ENCODE measurements at places on chromosomes 2 and 18.
A peak's percentile ranks its signal among the peaks of the same experiment; 100 is the strongest.

DNA sequence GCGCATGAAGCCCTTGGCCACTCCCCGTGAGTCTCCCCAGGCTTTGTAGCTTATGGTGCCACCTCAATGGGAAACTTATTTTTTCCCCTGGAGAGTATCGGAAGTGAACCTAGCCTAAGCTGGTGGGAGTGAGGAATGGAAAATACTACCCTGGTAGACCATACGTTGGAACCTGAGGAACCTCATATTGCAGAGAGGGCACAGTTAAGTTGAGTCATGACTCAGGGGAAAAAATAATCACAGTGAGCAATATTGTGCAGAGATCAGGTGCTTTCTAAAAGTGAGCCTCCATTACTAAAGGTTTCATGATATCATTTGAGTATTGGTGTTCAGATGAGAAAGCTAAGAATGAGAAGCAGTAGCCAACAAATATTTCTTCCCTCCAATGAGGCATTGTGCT, 360.5 kb upstream of the NT5C1B start:
- H3K27me3 ChIP-seq, result no peaks in the 10 kb centered on the region
- no peak overlapping the region for H3K4me3 ChIP-seq
- no peaks in the 10 kb centered on the region for H3K36me3 ChIP-seq
- no peak overlapping the region for H3K27ac ChIP-seq

DNA sequence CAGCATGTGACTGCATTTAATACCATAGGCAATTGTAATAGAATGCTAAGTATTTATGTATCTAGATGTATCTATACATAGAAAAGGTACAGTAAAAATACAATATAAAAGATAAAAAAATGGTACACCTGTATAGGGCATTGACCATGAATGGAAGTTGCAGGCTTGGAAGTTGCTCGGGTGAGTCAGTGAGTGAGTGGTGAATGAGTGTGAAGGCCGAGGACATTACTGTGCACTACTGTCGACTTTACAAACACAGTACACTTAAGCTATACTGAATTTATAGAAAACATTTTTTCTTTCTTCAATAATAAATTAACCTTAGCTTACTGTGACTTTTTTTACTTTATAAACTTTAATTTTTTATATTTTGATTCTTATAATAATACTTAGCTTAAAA, 8.9 kb downstream of the DIS3L2 start:
- H3K4me1 ChIP-seq, result no peaks in the 10 kb centered on the region
- H3K4me3 ChIP-seq, result no peak overlapping the region
- H3K27ac ChIP-seq, result no peak overlapping the region
- H3K27me3 ChIP-seq, result no peaks in the 10 kb centered on the region
- H3K36me3 ChIP-seq, result no peaks in the 10 kb centered on the region
- DNase-seq, result no peak

GRCh38 chr2:233331536-233331935, 22.8 kb upstream of the DGKD start:
- H3K36me3 ChIP-seq, result no peaks in the 10 kb centered on the region
- H3K4me1 ChIP-seq, result no peaks in the 10 kb centered on the region
- no peak overlapping the region for H3K4me3 ChIP-seq
- peak; percentile 43 for DNase-seq

- peaks cover 16% of the 10 kb centered on the region for H3K4me1 ChIP-seq
- no peaks in the 10 kb centered on the region for H3K27me3 ChIP-seq
- peak; percentile 76 for DNase-seq
- peak overlapping the region; percentile 59 for H3K27ac ChIP-seq
Measured at GRCh38 chr2:201980389-201980821, 53.2 kb upstream of the FZD7 start.

DNA sequence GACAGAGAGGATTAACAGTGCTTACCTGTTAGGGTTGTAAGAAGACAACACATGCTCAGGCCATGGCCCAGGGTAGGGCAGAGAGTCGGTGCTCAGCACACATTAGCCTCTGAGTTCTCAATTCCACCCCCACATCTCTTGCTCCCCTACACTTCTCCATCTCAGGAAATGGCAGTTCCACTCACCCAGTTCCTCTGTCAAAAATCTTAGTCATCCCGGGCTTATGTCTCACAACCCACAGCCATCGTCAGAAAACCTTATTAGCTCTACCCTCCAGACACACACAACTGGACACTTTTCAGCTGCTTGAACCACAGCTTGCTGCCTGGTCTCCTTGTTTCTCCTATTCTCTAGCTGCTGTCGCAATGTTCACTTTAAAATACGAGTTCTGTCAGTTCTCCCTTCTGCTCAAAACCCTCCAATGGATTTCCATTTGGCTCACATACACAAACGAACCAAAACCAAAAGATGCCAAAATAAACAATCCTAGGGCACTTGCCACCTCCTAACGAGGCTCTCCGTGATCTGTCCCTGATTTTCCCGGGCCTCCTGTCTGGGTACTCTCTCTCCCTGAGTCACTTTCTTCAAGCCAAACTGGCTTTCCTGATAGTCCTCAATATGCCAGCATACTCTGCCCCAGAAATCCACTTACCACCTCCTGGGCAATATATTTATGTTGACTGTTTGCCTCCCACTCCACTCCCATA, 89.7 kb downstream of the KCTD1 start:
- no peaks in the 10 kb centered on the region for H3K36me3 ChIP-seq
- peak overlapping the region; percentile 73 for H3K27ac ChIP-seq
- H3K4me3 ChIP-seq, result no peak overlapping the region

- DNase-seq, result no peak
- no peaks in the 10 kb centered on the region for H3K4me1 ChIP-seq
- H3K27me3 ChIP-seq, result no peaks in the 10 kb centered on the region
- H3K36me3 ChIP-seq, result no peaks in the 10 kb centered on the region
Measured at GRCh38 chr18:40058811-40059570, 1896.0 kb upstream of the PIK3C3 start.

GRCh38 chr2:75035444-75036353, 77.3 kb downstream of the POLE4 start:
- no peaks in the 10 kb centered on the region for H3K4me1 ChIP-seq
- no peaks in the 10 kb centered on the region for H3K27me3 ChIP-seq
- no peak overlapping the region for H3K4me3 ChIP-seq
- no peaks in the 10 kb centered on the region for H3K36me3 ChIP-seq

DNA sequence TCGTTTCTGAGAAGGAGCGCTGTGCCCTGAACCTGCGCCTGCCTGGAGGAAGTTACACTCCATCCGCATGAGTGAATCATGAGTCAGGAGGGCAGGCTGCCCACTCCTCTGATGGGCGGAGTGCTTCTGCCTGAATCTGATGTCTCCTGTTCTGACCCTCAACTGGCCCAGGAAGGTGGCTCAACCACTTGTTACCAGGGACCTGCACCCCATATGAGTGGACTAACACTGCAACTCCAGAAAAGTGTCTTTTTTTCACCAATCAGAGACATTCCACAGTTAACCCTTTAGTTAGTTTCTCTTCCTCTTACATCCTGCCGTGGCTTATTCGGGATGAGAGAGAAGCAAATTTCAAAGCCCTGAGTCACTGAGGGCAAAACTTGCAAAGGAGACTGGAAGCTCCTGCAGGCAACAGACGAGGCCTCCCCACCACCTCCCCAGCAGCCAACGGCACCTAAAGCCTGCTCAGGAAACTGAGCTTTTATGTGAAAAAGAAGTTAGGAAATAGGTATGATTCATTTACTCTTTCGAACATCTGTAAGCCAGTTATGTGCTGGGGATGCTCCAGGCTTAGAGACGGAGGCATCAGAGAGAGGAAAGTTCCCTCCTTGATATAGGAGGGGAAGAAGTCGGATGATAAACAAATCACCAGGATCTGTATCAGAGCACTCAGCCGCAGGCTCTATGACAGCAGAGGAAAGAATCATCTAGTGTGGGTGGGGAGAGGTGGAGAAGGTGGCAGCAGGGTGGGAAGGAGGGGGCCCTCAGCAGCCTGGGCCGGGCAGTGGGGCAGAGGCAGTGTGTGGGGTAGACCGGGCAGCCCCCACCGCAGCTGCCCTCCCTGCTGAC, 30.9 kb downstream of the MBP start:
- peak overlapping the region; percentile 93 for H3K27ac ChIP-seq
- DNase-seq, result no peak
- H3K4me3 ChIP-seq, result no peak overlapping the region
- H3K36me3 ChIP-seq, result no peaks in the 10 kb centered on the region
- no peaks in the 10 kb centered on the region for H3K27me3 ChIP-seq

GRCh38 chr2:150081775-150082481, 405.5 kb downstream of the RND3 start:
- no peaks in the 10 kb centered on the region for H3K36me3 ChIP-seq
- H3K27me3 ChIP-seq, result no peaks in the 10 kb centered on the region
- H3K4me3 ChIP-seq, result no peak overlapping the region
- H3K4me1 ChIP-seq, result no peaks in the 10 kb centered on the region

- DNase-seq, result no peak
- H3K36me3 ChIP-seq, result no peaks in the 10 kb centered on the region
- H3K27me3 ChIP-seq, result no peaks in the 10 kb centered on the region
- H3K27ac ChIP-seq, result no peak overlapping the region
- no peak overlapping the region for H3K4me3 ChIP-seq
Measured at GRCh38 chr2:66569321-66569851, 134.5 kb downstream of the MEIS1 start.

- no peaks in the 10 kb centered on the region for H3K27me3 ChIP-seq
- H3K4me1 ChIP-seq, result no peaks in the 10 kb centered on the region
- no peak overlapping the region for H3K27ac ChIP-seq
- H3K4me3 ChIP-seq, result no peak overlapping the region
- DNase-seq, result no peak
Measured at GRCh38 chr2:161681046-161681445, 56.8 kb downstream of the SLC4A10 start.

- peak overlapping the region; percentile 99 for H3K27ac ChIP-seq
- peak; percentile 68 for DNase-seq
- H3K4me3 ChIP-seq, result peak overlapping the region; percentile 96
- H3K27me3 ChIP-seq, result no peaks in the 10 kb centered on the region
- no peaks in the 10 kb centered on the region for H3K4me1 ChIP-seq
Measured at GRCh38 chr18:12308386-12309100, 502 bp downstream of the TUBB6 start.

- no peak overlapping the region for H3K4me3 ChIP-seq
- H3K4me1 ChIP-seq, result no peaks in the 10 kb centered on the region
- no peaks in the 10 kb centered on the region for H3K27me3 ChIP-seq
- no peaks in the 10 kb centered on the region for H3K36me3 ChIP-seq
- no peak overlapping the region for H3K27ac ChIP-seq
Measured at GRCh38 chr2:162581959-162582798, 238.2 kb downstream of the GCA start.

DNA sequence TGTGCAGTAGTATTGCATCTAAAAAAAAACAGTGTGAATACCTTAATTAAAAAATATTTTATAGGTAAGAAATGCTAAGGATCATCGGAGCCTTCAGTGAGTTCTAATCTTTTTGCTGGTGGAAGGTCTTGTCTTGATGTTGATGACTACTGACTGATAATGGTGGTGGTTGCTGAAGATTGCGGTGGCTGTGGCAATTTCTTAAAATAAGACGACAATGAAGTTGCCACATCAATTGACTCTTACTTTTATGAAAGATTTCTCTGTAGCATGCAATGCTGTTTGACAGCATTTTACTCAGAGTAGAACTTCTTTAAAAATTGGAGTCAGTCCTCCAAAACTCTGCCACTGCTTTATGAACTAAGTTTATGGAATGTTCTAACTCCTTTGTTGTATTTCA, 36.2 kb downstream of the GLS start:
- H3K36me3 ChIP-seq, result peaks cover 3% of the 10 kb centered on the region
- no peaks in the 10 kb centered on the region for H3K4me1 ChIP-seq
- DNase-seq, result no peak
- H3K27me3 ChIP-seq, result no peaks in the 10 kb centered on the region
- no peak overlapping the region for H3K27ac ChIP-seq

DNA sequence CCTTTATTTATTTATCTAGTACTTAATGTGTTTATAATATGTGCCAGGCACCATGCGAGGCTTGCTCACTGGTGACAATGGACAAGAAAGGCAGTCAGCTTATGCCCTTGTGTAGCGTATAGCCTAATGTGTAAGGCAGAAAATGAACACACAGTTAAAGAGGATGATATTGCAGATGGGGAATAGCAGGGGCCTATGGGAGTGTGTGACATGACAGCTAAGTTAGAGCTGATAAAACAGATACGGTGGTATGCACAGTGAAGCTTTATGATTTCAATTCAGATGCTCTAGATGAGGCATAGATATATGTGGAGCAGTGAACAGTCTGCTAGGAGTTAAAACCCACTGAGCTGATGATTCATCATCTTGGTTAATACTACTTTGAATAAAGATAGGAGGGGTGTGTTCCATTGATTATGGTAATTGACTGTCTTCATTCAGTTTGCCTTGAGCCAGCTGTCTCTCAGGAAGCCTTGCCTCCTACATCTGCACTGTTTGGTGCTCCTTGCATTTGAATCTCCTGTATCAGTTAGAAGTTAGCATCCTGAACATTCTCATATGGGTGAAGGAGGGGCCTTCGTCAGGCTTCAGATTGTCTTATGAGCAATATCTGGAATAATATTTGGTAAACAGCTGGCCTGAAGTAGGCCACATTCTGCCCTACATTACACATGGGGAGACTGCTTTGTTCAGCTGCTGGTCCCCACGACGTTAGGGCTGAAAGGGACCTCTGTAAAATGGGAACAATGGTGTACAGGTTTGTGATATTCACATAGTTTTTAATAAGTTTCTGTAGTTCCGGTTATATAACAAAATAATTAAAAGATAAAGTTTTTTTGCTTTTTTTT, 13.2 kb downstream of the MAP4K4 start:
- H3K36me3 ChIP-seq, result no peaks in the 10 kb centered on the region
- H3K4me1 ChIP-seq, result no peaks in the 10 kb centered on the region
- DNase-seq, result no peak
- H3K27me3 ChIP-seq, result no peaks in the 10 kb centered on the region
- H3K4me3 ChIP-seq, result no peak overlapping the region
- H3K27ac ChIP-seq, result peak overlapping the region; percentile 23

DNA sequence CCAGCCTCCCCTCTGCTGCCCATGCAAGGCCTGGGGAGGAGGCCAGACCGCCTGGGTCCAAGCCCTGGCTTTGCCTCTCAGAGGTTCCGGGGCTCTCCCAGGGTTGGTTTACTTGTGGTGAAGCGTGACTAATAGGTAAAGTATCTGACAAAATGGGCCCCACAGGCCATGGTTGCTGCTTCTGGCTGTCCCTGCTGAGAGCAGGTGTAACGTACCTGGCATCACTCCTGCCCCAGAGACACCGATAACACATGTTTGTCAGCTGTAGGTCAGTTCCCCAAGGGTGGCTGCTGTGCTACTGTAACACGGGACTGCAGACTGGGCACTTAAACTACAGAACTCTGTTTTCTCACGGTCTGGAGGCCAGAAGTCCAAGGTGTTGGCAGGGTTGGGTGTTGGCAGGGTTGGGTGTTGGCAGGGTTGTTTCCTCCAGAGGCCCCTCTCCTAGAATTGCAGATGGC, 34.1 kb downstream of the ODC1 start:
- H3K27me3 ChIP-seq, result no peaks in the 10 kb centered on the region
- H3K4me3 ChIP-seq, result no peak overlapping the region
- DNase-seq, result peak; percentile 57
- H3K36me3 ChIP-seq, result no peaks in the 10 kb centered on the region
- no peaks in the 10 kb centered on the region for H3K4me1 ChIP-seq
- H3K27ac ChIP-seq, result no peak overlapping the region

- DNase-seq, result no peak
- H3K27me3 ChIP-seq, result peaks cover 100% of the 10 kb centered on the region
- no peaks in the 10 kb centered on the region for H3K36me3 ChIP-seq
- no peak within 1 kb of the TSS for H3K27ac ChIP-seq
- peak within 1 kb of the TSS; percentile 24 for H3K4me3 ChIP-seq
- H3K4me1 ChIP-seq, result no peaks in the 10 kb centered on the region
Measured at GRCh38 chr2:222298311-222299150, at the start of gene PAX3. PAX3 (minus strand) TSS chr2:222298998; CDS start chr2:222298615, 383 bp downstream.

- H3K36me3 ChIP-seq, result no peaks in the 10 kb centered on the region
- no peak for DNase-seq
- H3K4me3 ChIP-seq, result peak overlapping the region; percentile 62
- no peaks in the 10 kb centered on the region for H3K4me1 ChIP-seq
- no peaks in the 10 kb centered on the region for H3K27me3 ChIP-seq
Measured at GRCh38 chr2:163736433-163737189, 803 bp upstream of the FIGN start.

GRCh38 chr2:173048897-173049661, 26.6 kb upstream of the MAP3K20 start:
- peak; percentile 75 for DNase-seq
- H3K4me3 ChIP-seq, result no peak overlapping the region
- H3K4me1 ChIP-seq, result no peaks in the 10 kb centered on the region
- no peaks in the 10 kb centered on the region for H3K36me3 ChIP-seq
